ENCODE measurements at places on chromosomes 4 and X.

- no peak for DNase-seq
These were observed at the start of gene SLC9B2 for GRCh38 chr4:103076747-103077347. Gene SLC9B2, minus strand, starts transcription at chr4:103076761. Its CDS starts 9,211 bp downstream, at chr4:103067550.

DNA sequence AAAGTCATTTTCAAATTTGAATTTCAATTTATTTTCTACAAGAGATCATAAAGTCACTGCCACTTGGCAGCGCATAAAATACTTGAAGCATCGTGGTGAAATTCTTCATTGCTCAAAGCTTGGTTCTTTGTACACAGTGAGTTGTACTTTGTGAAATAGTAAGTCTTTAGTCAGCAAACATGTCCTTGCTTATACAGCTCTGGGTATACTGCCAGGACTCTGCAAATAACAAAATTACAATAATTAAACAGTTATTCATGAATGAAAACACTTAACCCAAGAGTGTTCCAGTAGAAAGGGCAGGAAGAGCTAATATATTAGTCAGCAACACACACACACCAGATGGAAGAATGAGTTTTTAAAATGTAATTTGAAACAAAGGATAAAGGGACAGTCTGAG lies 1300.9 kb upstream of the DIAPH2 start:
- DNase-seq: no peak

DNA sequence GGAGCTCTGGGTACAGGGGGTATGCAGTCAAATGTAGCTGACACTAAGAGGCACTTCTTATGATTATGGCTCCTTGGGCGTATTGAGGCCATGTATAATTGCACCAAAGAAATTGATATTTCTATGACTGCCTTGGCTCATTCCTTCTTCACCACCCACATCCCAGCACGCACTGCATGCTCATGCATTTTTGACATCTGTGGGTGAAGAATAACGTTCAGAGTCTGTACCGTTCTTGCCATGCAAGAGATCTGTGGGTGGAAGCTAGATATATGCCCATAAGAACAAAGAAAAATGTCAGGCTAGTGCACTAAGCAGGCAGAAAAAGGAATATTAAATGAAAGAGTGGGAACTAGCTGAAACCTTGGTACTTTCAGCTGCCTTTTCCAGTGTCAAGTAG lies 93.4 kb downstream of the EMCN start:
- no peak for DNase-seq

DNA sequence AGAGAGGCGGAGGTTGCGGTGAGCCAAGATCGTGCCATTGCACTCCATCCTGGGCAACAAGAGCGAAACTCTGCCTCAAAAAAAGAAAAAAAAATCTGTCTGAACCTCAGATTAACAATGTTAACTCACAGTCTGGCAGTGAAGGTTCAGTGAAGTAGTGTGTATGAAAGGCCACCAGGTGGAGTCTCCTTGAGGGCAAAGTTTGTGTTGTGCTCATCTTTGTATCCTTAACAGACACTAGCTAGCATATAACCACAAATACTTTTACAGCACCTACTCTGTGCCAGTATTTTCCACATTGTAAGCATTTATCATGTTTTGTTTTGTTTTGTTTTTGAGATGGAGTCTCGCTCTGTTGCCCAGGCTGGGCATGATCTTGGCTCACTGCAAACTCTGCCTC lies 46.0 kb upstream of the MGST2 start:
- no peak for DNase-seq

GRCh38 chrX:152108527-152108926 lies 29.9 kb downstream of the MAGEA10 start:
- DNase-seq: no peak
